ENCODE measurements at places on chromosomes 7 and 10.

DNA sequence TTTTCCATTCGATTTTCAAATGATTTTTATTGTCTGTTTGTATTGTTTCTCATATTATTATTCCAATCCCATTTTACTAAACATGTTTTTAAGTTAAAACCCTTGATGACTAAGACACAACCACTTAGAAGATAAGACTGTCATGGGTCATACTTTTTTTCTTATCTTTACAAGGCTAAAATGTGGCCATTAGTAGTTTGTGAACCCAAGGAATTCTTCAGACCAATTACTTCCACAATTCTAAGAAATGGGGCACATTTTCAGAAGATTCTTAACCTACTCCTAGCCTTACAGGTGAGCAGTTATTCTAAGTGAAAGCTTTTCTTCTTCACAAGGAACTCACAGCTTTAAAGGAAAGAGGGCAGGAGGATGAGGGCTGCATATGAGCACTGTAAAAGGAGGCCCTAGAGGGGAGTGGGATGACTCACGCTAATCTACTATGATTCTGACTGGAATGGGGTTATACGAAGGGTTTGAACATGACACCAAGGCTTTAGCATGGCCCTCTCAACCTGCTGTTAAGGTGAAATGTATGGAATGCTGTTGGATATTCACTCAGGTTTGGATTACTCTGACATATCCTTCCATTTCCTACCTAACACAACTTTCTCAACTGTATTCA is 81.0 kb downstream of the SORCS1 start:
- no peak for DNase-seq

- peak; percentile 15 for DNase-seq
These were observed 94.3 kb downstream of the ELAPOR2 start for GRCh38 chr7:86964973-86965726.

DNA sequence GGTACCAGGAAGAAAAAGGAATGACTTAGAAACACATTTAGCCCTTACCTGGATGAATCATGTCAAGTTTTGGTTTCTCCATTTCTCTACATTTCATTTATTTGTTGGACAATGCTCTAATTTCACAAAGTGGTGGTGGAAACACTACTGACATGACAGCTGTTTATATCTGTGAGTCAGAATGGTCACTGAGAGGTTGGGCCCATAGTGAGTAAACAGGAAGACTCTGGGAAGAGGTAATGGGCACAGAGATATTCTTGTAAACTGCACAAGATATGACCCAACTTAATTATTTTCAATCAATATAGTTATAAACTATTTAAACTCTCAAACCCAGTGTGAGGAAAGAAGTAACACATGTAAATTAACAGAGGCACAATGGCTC is 176.3 kb upstream of the MEOX2 start:
- no peak for DNase-seq

DNA sequence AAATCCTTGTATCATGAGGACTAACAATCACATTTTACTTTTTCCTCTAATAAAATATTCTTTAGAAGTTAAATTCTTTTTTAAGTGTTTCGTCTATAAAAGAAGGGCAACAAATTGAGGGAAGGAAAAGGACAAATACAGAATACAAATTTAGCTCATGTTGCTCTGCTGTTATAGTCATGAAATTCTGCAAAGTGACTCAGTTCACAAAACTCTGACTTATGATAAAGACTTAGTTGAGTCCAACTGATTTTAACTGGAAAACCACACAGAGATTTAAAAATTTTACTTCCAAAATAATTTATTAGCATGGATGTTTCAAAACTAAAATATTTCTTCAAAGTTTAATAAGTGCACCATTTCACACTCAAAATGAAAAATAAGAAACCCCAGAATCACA is 75.0 kb upstream of the GPR22 start:
- no peak for DNase-seq

DNA sequence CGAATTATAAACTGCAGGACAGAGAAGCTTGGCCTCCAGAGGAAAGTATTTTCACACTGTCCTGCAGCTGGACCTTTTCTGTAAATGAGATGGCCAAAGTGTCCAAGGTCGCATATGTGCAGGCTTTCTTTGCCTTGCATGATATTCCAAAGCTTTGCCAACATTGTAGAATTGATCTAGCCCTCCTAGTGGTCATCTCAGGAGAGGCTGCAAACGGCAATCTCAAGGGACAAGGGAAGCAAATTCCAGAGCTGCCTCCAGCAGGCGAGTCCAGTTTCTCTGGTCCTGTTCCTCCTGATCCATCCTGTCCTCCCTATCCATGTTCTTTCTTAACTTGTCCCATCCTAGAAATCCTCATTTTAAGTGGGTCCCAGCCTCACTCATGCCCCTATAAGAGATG is 373.4 kb upstream of the PCDH15 start:
- no peak for DNase-seq

- no peak for DNase-seq
These were observed 123.3 kb downstream of the PRPF18 start for GRCh38 chr10:13709931-13710650.

DNA sequence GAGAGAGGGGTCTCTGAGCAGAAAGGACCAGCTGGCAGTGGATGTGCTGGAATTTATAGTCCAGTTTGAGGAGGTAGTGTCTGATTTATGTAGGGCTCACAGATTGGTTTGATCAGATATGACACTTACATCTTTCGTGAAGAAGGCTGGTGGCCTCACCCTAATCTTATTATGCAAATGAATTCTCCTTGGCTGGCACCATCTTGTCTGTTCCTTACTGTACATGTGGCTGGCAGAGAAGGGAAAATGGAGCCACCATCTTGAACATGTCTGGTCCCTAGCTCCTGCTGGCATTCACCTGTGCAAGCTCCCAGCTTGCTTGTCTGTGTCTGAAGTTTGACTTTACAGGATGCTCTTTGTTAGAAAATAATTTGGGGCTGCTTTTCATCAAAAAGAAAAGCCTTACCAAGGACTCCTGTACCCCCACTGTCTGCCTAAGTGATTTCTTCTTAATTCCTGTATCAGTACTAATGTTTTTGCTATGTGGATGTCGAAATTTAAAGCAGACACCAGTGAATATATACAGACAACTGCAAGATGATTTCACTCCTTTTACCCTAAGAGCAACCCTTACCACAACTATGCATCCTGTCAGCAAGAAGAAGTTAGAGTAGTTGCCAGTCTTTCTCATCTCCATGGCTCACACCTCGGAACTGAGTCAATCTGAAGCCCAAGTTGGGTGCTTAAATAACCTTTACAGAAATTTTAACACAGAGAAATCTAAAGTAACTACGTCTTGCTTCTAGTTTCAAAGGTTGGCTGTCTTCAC is 322.0 kb upstream of the SEMA3D start:
- DNase-seq = peak; percentile 81

DNA sequence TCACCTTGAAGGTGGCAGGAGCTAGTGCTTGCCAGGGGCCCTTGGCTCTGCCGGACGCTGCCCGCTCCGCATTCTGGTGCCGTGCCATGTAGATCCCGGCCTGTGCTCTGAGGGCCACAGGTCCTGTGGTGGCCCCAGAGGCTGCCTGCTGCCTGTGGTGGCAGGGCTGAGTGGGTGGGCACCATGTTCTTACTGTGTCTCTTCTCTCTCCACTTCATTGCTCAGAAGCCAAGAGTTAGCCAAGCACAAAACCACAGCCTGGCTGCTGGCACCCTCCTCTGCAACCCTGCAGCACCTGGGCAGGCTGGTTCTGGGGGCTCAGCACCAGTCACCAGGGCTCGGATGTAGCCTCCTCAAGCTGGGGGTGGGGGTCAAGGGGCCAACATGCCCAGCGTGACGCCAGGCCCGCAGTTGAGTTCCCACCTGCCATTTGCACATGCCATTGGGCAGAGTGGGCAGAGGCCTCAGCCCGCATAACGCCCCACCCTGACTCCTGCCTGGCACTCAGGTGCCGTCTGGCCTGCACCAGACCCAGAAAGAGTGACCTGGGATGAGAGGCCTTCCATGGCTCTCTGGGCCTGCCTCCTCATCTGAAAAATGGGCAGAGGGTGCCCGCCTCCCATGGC is 16.3 kb downstream of the ZMIZ1 start:
- no peak for DNase-seq

GRCh38 chr10:51000164-51000563 is 74.1 kb upstream of the PRKG1 start:
- DNase-seq = no peak

- DNase-seq = no peak
These were observed 56.9 kb downstream of the SH3PXD2A start for GRCh38 chr10:103798511-103798910.

- DNase-seq = peak; percentile 68
These were observed 112.7 kb downstream of the SLIT1 start for GRCh38 chr10:97072851-97073665.

DNA sequence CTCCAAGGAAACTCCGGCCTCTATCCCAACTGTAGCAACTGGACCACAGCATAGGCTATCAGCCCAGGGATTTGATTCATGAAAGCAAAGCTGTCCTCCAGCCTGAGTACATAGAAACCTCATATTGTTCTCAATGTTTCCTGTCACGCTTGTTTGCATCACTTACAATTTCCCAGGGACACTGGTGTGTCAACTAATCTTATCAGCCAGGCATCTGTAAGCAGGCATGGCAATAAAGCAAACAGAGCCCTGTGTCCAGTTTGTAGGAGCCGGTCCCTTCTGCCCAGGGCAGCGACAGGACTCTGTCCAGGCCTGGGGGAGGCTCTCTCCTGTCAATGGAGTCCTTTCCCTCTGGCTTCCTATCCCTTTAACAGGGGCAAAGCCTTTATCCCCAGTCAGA is 23.0 kb upstream of the CDHR3 start:
- DNase-seq = peak; percentile 68

DNA sequence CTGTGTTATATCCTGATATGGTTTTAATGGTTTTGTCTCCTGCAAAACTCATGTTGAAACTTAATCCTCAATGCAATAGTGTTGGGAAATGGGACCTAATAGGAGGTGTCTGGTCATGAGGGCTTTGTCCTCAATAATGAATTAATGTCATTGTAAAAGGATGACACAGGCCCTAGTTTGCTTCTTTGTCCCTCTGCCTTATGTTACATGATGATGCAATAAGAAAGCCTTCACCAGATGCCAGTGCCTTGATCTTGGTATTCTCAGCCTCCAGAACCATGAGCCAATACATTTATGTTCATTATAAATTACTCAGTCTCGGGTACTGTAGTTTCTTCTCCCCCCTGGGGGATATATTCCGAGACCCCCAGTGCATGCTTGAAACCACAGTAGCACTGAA is 1247.4 kb upstream of the SORCS1 start:
- no peak for DNase-seq

DNA sequence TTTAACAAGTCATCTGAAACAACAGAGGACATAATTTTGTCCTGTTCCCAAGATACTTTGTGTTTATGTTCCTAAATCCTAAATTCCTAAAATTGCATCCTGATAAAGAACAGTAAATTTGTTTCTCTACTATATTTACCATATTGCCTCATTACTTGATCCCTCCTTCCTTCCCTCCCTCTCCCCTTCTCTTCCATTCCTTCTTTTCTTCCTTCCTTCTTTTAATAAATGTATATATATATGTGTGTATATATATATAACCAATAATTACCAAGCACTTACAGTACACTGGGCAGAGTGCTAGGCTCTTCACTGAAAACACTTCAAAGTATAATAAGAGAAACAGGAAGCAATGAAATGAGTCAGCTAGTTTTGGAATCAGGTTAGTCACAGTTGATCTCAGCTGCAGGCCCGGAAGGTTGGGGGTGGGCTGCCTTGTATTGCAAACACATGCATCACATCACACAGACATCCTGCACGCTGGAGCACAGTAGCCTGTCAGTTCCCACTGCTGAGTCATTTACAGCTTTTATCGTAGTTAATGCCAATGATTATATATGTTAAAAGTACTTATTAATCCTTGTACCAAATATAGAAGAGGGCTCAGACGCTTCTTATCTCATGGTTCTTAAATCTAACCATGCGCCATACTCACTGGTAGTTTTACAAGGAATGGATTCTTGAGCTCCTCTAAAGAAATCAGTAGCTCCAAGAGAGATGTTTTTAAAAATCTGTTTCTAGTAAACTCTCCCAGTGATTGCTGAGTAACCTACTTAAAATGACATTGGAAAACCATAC is 551.7 kb downstream of the GRM8 start:
- DNase-seq = peak; percentile 71

DNA sequence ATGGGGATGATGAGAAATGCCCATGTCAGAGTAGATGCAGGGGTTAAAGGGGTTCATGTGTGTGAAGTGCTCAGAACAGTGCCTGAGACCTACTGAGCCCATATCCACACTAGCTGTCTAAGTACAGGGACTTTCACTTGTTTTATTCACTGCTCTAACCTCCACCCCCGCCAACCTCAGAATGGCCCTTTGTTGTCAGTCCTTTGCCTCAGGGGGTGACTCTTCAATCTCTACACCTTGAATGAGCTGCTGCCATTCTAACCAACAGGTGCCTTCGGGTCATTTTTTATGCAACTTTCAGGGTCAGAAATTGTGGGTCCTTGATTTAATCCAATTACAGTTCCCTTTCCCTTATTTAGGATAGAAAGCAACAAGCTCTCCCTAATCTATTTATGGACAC is 26.2 kb downstream of the VSTM4 start:
- no peak for DNase-seq

DNA sequence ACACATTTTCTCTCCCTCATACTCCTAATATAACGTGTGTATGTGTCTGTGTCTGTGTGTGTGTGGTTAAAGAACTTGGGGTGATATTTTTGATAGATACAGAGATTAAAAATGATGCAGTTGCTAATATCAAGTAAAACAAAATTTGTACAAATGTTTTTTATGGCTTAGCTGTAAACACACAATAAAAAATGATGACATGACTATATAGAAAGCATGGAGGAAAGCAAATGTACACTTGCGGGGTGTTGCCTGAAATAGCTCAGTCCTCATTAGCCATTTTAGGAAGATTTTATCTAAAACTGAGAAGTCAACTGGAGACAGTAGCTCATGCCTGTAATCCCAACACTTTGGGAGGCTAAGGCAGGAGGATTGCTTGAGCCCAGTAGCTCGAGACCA is 5.6 kb upstream of the TASOR2 start:
- no peak for DNase-seq
